Stimulated activated naive CD4-positive, alpha-beta T cell (primary cell): ENCODE measurements at places on chromosomes 7 and 10.

GRCh38 chr10:131174211-131174565, 137.3 kb downstream of the TCERG1L start:
- no peak for DNase-seq

- no peak for DNase-seq
Measured at GRCh38 chr7:25714013-25714412, 438.0 kb upstream of the NFE2L3 start.

GRCh38 chr7:80466636-80467035, 45.2 kb downstream of the GNAT3 start:
- no peak for DNase-seq

- no peak for DNase-seq
Measured at GRCh38 chr10:3415038-3415736, 242.6 kb upstream of the PITRM1 start.

DNA sequence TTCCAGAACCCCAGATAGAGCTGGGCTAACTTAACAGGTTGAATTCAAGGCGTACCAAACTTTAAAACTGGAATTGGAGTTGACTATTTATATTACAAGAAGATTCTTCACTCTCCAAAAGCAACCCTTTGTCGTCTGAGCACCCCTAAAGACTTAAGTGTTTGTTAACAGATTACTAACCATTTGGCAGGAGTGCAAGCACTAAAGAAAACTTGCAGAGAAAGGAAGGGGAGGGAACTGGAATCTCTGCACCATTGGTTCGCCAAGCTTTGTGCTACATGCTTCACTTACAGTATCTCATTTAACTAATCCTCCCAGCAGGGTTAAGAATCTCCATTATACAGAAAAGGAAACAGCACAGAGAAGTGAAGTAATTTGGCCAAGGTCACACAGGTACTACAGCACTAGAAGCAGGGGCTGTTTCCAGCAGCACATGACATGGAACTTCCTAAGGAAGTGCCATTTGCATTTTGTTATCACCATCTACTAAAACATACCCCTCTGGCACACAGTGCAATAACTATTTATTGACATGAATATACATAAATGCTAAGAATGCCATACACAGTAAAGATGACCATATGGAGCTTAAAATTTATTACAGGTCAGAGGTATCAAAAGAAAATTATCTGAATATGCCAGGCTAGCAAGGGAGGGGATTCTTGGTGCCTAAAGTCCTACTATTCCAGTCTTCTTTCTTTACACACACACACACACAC, 201.2 kb downstream of the KCNMA1 start:
- no peak for DNase-seq

DNA sequence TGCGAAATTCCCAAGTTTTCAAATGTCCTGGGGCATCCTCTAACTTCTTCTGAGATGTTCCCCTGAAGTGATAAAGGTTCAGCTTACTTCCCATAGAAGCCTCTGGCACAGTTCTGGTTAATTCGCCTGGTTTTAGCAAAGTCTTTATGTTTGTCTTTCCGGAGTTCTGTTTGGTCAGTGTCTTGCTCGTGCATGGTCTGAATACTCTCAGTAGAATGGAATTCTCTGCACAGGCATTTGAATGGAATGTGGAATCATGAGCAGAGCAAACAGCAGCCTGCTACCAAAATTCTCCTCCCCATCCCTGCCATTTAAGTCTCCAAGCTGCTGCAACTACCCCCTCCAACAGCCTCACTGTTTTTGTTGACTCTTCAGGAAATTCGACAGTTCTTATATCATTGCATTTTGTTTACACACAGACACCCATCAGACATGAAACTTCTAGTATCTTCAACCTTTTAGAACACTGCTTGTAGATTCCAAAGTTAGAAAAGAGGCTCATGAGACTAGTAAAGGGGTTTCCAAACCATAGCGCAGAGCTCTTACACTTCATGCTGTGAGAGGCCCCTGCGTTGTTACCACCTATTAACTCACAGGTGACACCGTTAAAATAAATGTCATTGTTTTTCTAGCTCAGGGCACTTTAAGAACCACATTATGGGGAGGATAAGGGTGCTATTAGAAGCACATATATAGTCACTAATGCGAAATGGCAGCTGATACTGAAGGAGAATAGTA, 129.7 kb downstream of the PLCE1 start:
- DNase-seq: no peak

GRCh38 chr10:124644236-124644635, 99.9 kb downstream of the FAM53B start:
- DNase-seq: no peak
